Bone marrow (tissue), 2 donors: ENCODE measurements at places on chromosomes 11 and 22.
A peak's percentile ranks its signal among the peaks of the same experiment; 100 is the strongest.

- no peak for DNase-seq
These were observed 15.5 kb downstream of the NECTIN1 start for GRCh38 chr11:119713359-119714040.

DNA sequence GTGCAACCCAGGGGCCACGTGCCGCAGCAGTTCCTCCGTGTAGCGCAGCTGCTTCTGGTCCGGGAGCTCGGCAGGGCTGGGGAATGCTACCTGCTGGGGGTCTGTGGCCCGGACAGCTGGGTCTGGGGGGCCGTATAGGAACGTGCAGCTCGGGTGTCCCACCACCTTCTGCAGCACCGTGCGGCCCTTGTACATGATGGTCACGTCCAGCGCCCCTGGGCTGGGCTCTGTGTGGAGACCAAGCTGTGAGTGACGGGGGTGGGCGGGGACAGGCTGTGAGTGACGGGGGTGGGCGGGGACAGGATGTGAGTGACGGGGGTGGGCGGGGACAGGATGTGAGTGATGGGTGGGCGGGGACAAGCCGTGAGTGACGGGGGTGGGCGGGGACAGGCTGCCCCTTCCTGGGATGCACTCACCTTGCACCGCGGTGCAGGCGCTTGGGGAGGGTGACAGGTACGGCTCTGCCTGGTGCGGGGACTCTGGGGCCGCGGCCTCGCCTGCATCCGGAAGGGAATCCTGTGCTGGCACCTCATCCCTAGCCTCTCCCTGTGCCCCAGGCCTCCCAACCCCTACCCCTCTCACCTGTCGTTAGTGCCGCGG is 2.3 kb downstream of the IRF7 start:
- DNase-seq = no peak

DNA sequence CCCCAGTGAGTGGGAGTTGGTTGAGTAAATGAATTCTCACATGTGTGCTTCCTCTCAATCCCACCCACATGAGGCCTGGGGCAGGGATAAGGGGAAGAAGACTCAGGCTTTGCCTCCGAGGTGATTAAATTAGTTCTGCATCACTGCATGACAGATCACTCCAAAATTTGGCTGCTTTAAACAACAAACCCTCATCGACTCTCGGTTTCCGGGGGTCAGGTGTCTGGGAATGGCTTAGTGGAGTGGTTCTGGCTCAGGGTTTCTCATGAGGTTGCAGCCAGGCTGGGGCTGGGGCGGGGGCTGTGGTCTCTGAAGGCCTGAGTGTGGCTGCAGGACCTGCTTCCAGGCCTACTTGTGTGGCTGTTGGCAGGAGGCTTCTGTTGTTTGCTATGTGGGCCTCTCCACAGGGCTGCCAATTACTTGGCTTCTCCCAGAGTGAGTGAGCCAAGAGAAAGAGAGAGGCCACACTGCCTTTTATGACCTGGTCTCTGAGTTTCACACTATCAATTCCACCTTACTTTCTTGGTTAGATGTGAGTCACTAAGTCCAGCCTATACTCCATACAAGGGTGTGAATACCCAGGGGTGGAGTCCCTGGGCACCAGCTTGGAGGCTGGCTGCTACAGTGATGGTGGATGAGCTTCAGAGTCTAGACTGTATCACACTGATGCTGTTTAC is 15.9 kb downstream of the MOGAT2 start:
- no peak for DNase-seq

DNA sequence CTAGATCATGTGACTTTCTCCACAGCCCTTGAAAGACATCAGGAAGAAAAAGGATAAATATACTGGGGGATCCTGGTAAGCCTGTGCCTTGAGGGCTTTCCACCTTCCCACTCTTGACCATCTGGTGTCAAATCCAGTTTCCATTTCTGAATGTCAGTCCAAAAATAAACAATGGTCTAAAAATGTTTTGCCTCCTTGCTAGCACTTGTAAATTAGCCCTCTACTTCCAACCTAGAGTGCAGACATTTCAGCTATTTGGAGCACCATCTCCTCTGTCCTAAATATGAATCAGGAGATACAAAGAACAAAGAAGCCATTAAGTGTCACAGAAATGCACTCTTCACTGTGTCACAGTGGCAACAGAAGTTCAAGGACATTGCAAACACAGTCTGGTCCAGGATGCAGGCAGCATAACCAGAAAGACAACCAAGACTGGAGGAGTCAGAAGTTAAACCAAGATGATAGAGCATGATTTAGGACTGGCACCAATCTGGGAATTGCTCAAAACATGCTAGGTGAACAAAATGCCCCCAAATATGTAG is 88.1 kb downstream of the CCDC34 start:
- no peak for DNase-seq

DNA sequence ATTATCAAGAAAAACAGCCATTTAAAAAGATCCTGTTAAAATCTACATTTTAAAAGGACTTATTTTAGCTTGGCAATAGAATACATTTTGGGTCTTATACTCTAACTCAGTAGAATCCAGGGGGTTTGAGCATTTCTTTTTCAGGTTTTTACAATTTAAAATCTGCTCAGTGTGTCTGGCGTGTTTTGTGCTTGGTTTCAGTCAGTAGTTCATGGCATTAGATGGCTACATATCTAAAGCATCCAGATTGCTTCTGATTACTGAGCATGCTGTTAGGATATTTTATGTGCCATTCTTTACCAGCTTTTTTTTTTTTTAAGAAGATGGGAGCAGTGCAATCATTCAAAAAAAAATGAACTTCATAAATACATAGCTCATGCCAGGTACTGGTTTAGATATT is 566.1 kb upstream of the LARGE1 start:
- DNase-seq = no peak

- no peak for DNase-seq
These were observed 15.9 kb downstream of the CYP2D6 start for GRCh38 chr22:42114721-42115120.

DNA sequence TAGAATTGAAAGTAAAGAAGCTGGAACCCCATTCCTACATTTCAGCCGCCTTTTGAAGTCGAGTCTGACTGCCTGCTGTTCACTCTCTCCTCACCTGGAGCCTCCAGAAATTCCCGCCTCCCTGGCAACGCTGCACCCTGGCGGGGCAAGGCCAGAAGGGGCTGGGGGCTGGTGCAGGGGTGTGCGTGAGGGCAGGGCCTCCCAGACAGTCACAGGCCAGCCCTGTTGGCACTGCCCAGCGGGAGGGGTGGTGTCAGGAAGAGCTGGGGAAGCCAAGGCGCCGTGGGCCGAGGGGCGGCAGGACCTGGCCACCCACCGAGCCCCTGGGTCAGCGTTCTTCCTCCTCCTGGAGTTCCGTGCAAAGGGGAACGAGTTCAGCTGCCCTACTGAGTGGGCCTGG is 123.2 kb downstream of the KCNQ1OT1 start:
- no peak for DNase-seq

DNA sequence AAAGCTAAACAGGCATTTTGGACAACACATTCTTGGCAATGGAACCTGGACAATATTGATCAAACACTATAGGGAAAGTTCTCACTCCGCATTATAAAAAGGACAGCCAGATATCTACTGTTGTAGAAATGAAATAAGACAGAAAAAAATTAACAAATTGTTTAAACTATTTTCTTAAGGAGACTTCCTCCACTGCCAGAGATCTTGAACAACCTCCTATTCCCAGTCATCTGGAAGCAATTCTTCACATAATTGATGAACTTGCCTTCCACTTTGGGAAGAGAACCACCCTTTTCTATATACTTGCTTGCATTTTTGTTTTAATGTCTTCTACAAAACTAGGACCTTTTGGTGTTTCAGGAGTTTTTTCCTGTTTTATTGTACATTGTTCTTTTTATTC is 216.1 kb downstream of the CASP12 start:
- no peak for DNase-seq

- DNase-seq = no peak
These were observed 10.4 kb upstream of the GRAMD4 start for GRCh38 chr22:46609724-46610201.

DNA sequence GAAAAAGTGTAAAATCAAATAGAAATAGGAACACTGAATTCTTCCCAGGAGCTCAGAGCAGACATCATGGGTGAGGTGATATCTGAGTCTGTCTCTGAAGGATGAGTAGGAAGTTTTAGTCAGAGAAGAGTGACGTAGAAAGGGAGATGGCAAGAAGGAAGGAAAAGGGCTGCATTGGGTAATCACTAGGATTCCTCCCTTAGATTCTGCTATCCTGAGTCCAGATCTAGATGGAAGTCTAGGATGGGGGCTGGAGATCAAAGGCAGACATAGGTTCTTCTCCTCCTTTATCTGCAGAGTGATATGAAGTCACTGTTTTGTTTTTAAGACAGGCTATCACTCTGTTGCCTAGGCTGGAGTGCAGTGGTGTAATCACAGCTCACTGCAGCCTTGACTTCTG is 30.4 kb downstream of the POU2F3 start:
- no peak for DNase-seq

DNA sequence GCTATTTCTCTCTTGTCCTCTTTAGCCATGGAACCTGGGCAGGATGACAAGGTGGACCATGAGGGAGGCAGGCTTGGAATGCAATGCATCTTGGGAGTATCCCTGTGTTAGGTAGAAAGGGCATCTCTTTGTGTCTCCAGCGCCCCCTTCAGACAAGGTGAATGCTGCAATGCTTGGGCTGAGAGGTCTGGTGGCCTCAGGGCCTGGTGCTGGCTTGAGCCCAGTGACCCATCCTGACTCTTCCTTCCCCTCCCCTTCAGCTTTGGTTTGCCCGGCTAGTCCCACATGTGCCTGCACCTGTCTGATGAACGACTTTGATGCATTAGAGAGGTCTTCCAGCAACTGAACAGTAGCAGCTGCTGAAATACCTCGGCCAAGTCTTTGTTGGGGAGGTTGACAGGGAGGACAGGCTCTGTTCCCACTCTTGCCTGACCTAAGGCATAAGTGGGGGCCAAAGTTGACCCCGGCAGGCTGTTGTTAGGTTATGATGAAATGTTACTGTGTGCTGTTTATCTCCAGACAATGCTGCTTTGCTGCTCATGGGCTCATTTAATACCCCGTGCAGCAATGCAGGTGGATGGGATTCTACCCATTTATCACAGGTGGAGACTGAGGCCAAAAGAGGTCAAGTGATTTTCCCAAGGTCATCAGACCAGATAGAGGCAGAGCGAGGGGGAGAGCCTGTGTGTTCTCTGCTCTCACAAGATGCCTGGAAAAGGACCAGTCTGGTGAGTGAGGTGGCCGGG is 22.5 kb downstream of the MYO18B start:
- DNase-seq = no peak

- DNase-seq = no peak
These were observed 17.3 kb downstream of the APOL2 start for GRCh38 chr22:36221799-36222751.

DNA sequence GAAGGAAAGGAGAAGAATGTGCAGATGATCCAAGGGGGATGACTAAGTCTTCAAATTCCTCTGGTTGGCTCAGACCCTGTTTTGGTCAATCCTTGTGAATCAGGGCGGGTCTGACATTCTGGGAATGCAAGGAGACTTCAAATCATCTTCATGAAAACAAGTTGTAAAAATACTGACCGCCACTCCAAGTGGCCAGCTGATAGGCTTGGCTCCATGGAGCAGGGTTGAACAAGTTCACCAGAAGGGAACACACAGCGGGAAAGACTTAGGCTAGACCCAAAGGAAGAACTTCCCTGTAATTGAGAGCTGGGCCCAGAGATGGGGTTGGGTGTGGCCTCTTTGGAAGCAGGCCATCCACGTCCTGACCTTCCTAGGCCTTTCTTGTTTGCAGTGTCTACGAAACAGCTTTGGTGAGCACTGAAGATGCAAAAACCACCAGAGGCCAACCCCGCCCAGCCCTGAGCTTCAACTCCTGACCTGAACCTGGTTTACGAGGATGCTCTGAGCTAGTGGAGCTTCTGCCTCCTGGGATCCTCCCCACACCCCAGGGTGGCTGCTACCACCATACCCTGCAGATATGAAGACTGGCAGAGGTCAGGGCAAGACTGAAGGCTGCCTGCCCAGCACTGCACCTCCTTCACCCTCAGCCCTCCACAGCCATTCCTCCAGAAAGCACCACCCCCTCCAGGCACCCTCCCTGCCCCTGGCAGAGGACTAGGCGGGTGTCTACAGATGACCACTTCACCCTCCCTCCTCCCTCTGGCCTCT is 26.1 kb downstream of the GDPD5 start:
- DNase-seq = no peak

- no peak for DNase-seq
These were observed 113.2 kb downstream of the FANCF start for GRCh38 chr11:22512457-22512856.

DNA sequence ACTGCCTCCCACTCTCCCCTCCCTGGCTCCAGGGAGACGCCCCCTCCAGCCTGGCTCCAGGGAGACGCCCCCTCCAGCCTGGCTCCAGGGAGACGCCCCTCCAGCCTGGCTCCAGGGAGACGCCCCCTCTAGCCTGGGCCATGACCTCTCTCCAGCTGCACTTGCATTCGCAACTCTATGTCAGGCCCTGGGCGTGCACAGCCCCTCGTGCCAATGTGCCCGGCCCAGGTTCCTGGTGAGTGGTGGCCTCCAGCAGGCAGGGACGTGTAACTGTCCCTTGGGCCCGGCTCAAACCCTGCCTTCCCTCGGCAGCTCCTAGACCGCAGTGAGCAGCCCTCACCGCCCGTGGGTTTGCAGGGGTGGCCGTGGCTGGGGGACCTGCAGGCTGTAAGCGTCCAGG is 6.9 kb downstream of the MUC6 start:
- DNase-seq = no peak

- DNase-seq = no peak
These were observed 59.2 kb downstream of the CACNG2 start for GRCh38 chr22:36644333-36644757.

GRCh38 chr11:74570266-74571061 is 21.9 kb upstream of the POLD3 start:
- DNase-seq = peak; percentile 36

DNA sequence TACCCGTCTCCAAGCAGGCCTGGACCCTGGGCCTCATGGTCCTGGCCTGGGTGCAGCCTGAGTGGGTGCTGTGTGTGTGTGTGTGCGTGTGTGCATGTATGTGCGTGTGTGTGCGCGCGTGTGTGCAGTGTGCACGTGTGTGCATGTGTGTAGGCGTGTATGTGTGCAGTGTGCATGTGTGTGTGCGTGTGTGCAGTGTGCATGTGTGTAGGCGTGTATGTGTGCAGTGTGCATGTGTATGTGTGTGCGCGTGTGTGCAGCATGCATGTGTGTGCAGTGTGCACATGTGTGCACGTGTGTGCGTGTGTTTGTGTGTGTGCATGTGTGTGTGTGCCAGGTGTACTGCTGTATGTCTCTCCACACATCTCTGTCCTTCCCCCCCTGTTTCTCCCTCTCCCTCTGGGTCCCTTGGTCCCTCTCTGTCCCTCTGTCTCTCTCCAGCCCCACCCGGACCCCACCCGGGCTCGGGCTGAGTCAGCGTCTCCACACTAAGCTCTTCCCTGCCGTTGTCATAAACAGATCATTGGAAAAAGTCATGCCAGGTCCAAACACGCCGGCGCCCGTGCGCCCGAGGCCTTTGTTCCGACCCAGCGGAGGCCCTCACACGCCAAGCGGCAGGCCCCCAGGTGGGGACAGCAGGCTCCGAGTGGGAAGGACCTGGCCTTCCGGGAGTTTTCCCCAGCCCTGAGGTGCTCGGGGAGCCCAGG is 34.0 kb downstream of the WNT7B start:
- no peak for DNase-seq

GRCh38 chr11:47340980-47341775 is 11.3 kb downstream of the MYBPC3 start:
- DNase-seq = no peak

GRCh38 chr11:31655483-31655882 is 145.9 kb downstream of the ELP4 start:
- no peak for DNase-seq
